CD4-positive, alpha-beta T cell (primary cell): ENCODE measurements at places on chromosomes 5 and 9.

GRCh38 chr5:115641948-115642347 lies 16.1 kb upstream of the TMED7 start:
- DNase-seq = no peak

DNA sequence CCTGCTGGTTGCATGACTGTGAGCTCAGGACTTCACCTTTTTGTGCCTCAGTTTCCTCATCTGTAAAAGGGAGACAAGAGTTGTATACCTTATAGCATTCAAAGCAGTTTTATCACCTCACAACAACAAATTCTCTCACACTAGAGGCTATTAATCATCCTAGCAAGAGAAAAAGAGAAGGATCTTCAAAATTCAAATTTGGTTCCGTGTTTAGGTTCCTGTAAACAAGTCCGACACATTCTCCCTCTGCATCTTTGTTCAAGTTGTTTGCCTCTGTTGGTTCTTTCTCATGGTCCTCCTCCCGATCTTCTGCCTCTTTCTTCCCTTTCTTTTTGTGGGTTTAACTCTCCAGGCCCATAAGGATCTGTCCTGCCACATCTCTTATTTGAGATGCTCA lies 218.0 kb downstream of the PIK3R1 start:
- no peak for DNase-seq

- DNase-seq = peak; percentile 38
These were observed 36.3 kb downstream of the VCP start for GRCh38 chr9:35035851-35036701.

- no peak for DNase-seq
These were observed 458.8 kb downstream of the ICE1 start for GRCh38 chr5:5881294-5881693.

GRCh38 chr5:176535664-176536131 lies 1.5 kb downstream of the RNF44 start:
- no peak for DNase-seq

- peak; percentile 25 for DNase-seq
These were observed 28.4 kb upstream of the SSBP2 start for GRCh38 chr5:81779125-81779915.

GRCh38 chr5:140240987-140241706 lies 61.8 kb downstream of the PFDN1 start:
- no peak for DNase-seq

DNA sequence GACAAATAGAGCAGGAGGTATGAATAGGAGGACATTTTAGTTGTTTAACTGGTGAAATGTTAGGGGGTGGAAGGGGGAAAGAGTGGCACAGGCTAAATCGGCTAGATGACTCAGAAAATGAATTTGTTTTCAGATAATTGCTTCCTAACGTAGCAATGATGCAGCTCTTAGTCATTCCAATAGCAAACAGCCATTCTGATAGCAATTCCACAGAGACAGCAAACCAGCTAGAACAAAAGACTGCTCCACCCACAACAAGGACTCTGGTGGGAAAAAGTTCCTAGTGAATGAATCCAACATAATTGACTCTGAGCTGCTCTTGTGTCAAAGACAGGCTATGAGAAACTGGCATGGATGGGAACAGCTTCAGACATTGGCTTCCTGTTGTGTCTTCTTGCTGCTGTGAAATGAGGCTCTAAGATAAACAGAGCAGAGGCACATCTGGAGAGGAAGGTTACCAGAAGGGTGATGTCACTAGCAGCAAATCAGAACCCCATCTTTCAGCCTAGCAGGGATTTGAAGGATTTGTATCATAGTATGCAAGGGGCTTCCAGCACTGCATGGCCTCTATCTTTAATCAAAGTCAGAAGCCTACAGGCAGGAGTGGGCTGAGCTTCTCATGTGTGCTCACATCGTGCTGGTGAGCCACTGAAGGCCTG lies 28.1 kb upstream of the F2RL1 start:
- no peak for DNase-seq

- no peak for DNase-seq
These were observed 5.7 kb downstream of the CMBL start for GRCh38 chr5:10301842-10302610.

DNA sequence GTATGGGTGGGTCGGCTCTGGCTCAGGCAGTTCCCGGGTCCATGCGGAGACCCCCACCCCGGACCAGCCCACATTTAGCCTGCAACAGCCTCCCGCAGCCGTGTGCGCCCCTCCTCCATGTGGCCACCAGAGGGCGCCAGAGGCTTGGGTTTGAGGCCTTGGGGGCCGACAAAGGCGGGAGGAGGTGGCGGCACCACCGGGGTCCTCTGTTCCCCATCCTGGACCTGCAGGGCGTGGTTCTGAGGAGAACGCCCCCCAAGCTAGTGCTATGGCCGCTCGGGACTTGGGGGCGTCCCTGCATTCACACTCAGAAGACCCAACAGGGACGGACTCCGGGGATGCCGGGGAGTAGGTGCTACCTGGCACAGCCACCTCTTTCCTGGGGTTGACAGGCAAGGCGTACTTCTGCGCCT lies 16.5 kb downstream of the ASS1 start:
- peak; percentile 82 for DNase-seq

GRCh38 chr5:34008802-34009201 lies 952 bp upstream of the AMACR start:
- no peak for DNase-seq

GRCh38 chr9:113579283-113580040 lies 115.9 kb downstream of the RGS3 start:
- no peak for DNase-seq

GRCh38 chr5:39274398-39275085 lies 55.2 kb upstream of the FYB1 start:
- DNase-seq = no peak

DNA sequence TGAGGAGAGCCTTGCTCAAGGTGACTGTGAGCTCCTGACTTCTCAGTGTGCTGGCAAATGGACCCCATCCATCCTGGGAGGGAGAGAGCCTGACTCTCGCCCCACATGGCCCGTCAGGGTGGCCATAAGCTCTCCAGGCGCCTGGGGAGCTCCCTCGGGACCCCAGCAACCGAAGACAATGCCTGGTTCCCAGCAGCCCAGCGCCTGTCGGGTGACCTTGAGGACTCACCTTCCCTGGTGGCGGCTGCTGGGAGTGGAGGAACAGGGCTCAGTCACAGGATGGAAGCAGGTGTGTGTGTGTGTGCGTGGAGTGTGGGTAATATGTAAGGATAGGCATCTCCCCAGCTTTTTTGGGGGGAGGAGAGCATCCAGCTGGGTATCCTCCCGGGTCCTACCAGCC lies 190.3 kb downstream of the MELK start:
- DNase-seq = no peak

- no peak for DNase-seq
These were observed 31.0 kb downstream of the SLC9A3 start for GRCh38 chr5:493119-493701.

DNA sequence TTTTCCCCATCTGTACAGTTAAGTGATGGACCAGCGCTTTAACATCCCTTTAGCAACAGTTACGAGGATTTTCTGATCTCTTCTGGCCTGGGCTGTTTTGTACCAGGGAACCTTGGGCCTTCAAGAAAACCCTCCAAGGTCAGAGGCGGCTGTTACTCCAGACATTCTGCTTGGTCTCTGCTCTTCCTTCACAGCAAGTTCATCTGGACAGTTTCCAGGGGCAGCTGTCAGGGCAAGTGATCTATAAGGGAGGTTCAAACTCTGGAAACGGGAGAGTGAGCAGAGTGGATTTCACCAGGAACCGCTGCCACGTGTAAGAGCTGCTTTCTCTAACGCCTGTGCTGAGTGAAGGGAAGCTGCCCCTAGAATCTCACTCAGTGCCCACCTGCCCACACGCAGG lies 36.7 kb downstream of the ZNF618 start:
- DNase-seq = no peak
